Activated naive CD4-positive, alpha-beta T cell treated with anti-CD3 and anti-CD28 coated beads, Interleukin-2, amount 50 U/mL, for 72 hours (primary cell): ENCODE measurements at places on chromosomes 11 and 22.

GRCh38 chr11:124592627-124593026 lies 18.6 kb upstream of the PANX3 start:
- no peak for DNase-seq

DNA sequence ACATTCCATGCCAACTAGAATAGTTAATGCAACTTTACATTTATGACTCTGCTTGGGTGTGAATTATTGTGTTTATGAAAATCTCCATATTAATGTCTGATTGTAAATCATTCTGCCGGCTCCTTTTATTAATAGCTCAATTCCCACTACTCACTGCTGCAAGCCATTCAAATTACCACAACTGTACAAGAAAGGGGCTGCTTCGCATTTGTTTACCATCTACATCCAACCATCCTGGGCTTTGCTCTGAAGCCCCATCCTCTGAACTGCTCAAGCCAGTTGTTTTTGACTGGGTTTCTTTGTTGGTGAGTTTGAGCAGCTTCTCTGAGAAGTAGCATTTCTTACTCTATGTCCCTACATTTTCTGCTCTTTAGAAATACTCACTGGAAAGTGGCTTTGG lies 451.6 kb upstream of the CADM1 start:
- no peak for DNase-seq

GRCh38 chr22:20852503-20852902 lies 6.1 kb downstream of the PI4KA start:
- DNase-seq: no peak

- DNase-seq: no peak
Measured at GRCh38 chr11:132941761-132942160, 590.5 kb downstream of the OPCML start.
